ENCODE measurements at places on chromosomes 12 and 14.

- DNase-seq, result peak; percentile 8
Measured at GRCh38 chr12:104823985-104824461, 134.1 kb downstream of the SLC41A2 start.

- no peak for DNase-seq
Measured at GRCh38 chr12:121013715-121014114, 2.6 kb downstream of the C12orf43 start.

DNA sequence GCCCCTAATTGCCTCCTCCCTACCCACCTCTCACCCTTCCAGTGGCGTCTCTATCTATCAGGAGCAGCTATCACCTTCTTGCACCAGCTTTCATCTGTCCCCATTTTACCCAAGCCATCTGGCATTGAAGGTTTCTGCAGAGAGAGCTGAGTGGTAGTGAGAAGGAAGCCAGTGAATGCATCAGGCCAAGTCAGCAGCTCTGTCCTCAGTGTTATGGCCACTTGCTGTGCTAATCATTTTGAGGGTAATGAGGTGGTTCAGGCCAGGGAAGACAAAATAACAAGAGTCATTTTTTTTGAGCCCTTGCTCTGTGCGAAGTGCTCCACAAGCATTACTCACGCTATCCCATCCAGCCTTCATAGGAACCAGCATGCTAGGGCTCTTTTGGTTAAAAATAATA lies 164.7 kb downstream of the SUDS3 start:
- no peak for DNase-seq

DNA sequence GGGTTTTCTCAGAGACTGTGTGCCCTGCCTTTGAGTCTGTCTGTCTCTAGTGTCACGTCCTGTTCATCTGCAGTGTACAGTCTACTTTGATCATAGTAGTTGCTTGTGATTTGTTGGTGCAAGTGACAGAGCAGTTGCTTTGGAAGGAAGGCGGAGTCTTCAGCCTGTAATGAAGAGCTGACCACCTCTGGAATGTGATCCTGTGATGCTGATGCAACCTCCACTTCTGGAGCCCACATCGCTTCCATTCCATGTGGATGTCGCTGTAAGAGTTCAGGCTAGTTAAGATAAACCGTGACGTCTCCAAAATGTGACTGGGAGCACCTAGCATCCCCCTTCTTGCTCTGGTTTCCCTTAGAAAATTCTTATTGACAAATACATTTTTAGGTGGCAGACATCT lies 51.8 kb downstream of the PELI2 start:
- DNase-seq, result no peak

DNA sequence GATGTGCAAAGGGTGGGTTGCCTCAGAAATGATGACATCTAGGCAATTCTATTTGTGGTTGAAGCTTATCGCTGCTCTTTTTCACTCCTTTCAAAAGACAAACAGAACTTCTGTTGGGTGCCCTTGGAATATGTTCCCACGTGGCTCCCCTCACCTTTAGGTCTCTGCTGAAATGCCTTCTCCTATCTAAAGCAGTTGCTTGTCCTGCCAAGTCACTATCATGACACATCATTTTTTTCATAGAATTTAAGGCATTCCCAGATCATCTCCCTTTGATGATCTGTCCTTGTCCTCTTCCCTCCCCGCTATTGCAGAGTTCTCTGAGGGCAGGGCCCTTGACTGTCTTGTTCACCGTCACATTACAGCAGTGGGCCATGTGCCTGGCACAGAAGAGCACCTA lies 75.7 kb downstream of the PTPRB start:
- no peak for DNase-seq

DNA sequence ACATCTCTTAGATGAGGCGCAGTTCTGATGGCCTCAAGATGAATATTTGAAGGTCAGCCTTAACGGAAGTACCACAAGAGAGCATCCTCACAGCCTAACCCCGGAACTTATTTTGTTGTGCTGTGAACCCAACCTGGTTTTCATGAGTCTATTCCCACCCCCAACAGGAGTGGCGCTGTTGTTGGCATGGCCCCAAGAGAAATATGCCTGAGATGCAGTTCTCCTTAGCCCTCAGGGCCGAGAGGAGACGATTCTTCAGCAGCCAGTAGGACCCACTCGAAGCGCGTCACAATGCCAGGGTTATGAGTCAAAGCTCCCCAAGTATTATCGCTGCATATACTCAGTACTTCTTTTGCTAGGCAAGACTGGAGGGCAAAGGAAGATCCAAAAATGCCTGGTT lies 24.5 kb upstream of the BCL11B start:
- DNase-seq, result no peak

- no peak for DNase-seq
Measured at GRCh38 chr14:82159624-82160023, 626.0 kb upstream of the SEL1L start.

DNA sequence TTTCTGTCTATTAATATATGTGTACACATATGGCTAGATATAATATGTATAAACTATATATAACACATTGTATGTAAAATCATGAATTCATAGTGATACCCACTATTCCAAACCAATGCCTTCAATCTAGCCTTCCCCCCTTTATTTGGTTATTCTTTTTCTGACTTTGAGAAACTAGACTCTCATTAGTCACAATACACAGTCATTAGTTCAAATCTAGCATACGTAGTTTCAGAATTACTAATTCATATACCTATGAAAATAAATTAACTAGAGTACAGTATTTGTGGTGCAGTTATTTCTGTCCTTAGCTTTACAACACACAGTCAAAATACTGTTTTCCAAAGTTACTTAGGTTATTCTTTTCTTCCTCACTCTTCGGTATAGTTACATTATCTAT lies 268.2 kb downstream of the DPF3 start:
- no peak for DNase-seq

GRCh38 chr14:22122227-22122818 lies 448.7 kb upstream of the OR4E1 start:
- no peak for DNase-seq

GRCh38 chr14:97395068-97395467 lies 597.9 kb downstream of the VRK1 start:
- DNase-seq, result no peak

- no peak for DNase-seq
Measured at GRCh38 chr12:43766291-43766690, 7.5 kb downstream of the IRAK4 start.

DNA sequence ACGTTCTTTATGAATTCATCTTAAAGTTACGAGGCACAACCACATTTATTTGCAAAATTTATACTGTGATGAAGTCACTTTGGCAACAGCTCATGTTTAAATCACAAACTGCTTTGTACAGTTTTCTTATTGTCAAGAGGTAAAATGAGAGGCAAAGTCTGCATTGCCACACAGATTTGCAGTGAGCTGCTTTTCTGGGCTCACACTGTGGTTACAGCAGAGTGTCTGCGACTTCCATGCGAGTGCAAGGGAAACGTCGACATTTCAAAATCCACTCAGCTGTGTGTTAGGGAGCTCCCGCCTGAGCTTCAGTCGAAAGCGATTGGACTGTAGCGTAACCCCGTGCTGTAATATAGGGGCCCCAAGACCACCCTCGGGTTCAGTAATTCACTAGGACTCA lies 13.0 kb downstream of the MTA1 start:
- no peak for DNase-seq

- no peak for DNase-seq
Measured at GRCh38 chr14:73025544-73025943, 1.4 kb downstream of the ZFYVE1 start.

DNA sequence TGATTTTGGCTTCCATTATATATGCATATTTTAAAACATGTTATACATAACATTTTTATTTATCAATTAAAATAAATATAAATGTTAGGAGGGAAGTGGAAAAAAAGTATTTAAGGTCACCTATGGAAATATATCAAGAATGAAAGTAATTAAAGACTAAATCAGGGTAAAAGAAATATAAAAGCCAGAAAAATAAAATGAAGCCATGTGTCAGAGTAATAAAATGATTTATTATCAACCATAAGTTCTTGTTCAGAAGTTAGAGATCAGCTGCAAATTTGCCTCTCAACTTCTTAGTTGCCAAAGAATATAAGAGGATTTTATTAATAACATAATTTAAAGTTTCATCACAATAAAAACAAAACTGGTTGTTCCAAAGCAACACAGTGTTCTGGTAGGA lies 121.9 kb downstream of the ANO6 start:
- DNase-seq, result no peak

DNA sequence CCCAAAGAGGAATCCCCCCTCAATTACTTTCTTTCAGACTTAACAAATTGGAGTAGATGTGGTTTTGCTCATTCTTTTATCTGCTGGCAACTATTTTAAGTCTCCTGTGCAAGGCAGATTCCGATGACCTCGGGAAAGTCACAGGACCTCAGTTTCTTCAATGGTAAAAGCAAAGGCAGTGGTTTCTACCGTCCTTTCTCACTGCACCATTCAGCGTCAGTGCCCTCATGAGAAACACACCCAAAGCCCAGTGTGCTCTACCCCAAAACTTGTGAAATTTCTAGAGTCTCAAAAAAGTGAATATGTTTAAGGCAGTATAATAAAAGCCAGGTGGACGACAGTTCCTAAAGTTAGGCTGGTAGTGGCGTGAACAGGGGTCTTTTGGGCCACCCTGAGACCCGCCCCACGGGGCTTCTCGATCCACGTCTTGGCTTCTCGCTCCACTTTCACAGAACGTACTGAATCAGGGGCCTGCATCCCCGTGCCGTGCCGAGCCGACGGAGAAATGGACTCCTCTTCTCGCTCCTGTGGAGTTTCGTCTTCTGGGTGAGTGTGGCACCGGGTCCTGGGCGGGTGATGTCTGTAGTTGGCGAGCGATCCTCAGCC lies 1.3 kb upstream of the ARHGAP5 start:
- DNase-seq, result peak; percentile 44

GRCh38 chr14:33150666-33151428 lies 212.2 kb downstream of the NPAS3 start:
- DNase-seq, result no peak

DNA sequence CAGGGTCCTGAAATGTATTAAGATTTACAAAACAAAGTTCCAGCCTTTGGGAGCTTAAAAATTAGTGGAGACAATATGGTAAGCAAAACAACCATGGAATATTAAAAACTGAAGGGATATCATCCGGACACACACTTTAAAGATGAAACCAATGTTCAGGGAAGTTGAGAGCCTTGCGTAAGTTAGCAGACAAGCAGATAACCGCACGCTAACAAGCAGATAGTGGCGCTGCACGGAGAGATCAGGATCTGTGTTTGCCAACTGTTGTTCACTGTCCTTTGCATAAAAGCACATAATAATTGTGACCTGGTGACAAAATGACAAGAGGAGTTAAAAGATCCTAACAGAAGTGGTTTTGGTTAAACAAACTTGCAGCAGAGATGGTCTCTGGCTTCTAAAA lies 14.3 kb upstream of the TMEM229B start:
- DNase-seq, result no peak

DNA sequence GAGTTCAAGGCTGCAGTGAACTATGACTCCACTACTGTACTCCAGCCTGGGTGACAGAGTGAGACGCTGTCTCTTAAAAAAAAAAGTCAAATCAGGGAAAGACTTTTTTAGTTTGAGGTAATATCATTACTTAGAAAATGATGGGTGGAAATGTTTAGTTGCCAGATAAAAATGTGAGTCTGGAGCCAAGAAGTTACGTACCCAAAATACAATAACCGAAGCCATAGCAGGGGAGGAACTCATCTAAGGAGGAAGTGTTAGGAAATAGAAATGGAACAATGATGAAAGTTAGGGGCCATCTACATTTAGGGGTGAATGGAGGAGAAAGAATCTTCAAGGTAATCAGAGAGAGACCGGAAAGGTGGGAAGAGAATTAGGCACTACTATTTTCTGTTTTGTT lies 98.8 kb downstream of the DACT1 start:
- DNase-seq, result no peak

- DNase-seq, result no peak
Measured at GRCh38 chr12:102465762-102466560, 14.4 kb downstream of the IGF1 start.

- no peak for DNase-seq
Measured at GRCh38 chr12:100128512-100128908, 14.2 kb downstream of the BLTP3B start.

- no peak for DNase-seq
Measured at GRCh38 chr12:26124446-26125399, at the start of gene BHLHE41. TSS of gene BHLHE41 (minus strand) at chr12:26125037. CDS start at chr12:26124779, 258 bp downstream.

DNA sequence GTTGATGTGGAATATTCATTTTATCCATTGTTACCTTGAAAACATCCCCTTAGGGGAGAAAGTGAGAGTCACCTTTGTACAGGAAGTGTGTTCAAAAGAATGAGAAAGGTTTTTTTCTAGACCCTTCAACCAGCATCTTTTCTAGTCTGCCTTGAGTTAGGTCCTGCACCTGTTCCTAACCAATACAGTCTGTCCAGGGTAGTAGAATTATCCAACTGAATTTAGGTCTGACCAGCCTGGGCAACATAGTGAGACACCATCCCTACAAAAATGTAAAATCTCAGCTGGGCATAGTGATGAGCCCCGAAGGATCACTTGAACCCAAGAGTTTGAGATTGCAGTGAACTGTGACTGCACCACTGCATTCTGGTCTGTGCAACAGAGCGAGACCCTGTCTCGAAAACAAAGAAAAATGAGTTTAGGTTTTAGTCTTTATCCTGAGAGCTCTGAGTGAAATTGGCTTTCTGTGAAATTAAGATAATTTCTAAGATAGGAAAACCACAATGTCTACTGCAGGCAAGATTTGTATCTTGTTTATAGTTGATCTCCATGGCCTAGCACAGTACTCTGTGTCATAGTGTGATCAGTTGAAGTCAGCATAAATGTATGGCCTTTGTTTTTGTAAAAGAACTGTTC lies 25.2 kb downstream of the ARHGAP5 start:
- no peak for DNase-seq

GRCh38 chr12:114662512-114663177 lies 21.3 kb downstream of the TBX3 start:
- peak; percentile 48 for DNase-seq

GRCh38 chr14:71193663-71194062 lies 286.4 kb downstream of the PCNX1 start:
- no peak for DNase-seq

GRCh38 chr12:40216516-40217288 lies 8.1 kb upstream of the LRRK2 start:
- no peak for DNase-seq

- no peak for DNase-seq
Measured at GRCh38 chr12:121124402-121125109, 8.1 kb upstream of the P2RX7 start.

DNA sequence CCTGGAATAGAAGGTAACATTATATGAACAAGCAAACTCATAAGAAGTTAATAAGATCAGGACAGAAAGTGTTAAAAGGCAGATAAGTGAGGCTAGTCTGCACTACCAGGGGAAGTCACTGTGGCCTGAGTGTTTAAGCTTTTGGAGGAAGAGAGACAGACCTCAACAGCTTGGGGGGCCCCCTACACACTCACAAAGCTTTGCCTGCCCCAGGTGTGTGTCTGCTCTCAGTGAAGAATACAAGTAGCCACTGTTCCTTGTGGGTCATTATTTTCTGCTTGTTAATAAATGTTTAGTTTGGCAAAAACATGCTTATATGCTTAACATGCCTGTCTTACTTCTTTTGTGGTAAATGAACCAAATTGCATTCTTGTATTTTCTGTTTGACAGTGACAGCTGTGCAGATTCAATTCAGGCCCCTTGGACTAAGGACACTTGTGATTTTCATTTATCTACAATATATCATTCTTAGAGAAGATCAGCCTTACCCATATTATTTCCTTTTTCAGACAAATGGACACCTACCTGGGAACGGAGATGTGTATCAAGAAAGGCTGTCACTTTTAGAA lies 50.7 kb upstream of the C12orf71 start:
- no peak for DNase-seq

GRCh38 chr12:75722714-75723200 lies 211.3 kb upstream of the KRR1 start:
- peak; percentile 69 for DNase-seq
